ENCODE measurements at places on chromosomes 4 and X. TPM values are rescaled to one million over a fixed set of nuclear protein-coding genes. Genes with fewer than 3 reads are reported as not detected.

FGA gene
- total RNA-seq, result not detected

WNK3 gene
- total RNA-seq, result 0.65 TPM

SRPX2 gene
- 39.4 TPM for total RNA-seq

ABCG2 gene
- 40.2 TPM for total RNA-seq

LNX1 gene
- 0.76 TPM for total RNA-seq

GSPT2 gene
- total RNA-seq, result 6.2 TPM

BRS3 gene
- not detected for total RNA-seq

TCEANC gene
- 2.2 TPM for total RNA-seq

DMRTC1 gene
- not detected for total RNA-seq

CLNK gene
- total RNA-seq, result not detected

GAGE12E gene
- not detected for total RNA-seq

CRLF2 gene
- not detected for total RNA-seq

SOD3 gene
- not detected for total RNA-seq

CABS1 gene
- total RNA-seq, result not detected

RASGEF1B gene
- total RNA-seq, result 0.29 TPM

CD38 gene
- total RNA-seq, result 0.98 TPM

SOWAHD gene
- total RNA-seq, result not detected

MAGEA4 gene
- not detected for total RNA-seq

GLRA2 gene
- not detected for total RNA-seq

FDCSP gene
- not detected for total RNA-seq

RS1 gene
- total RNA-seq, result not detected

PARM1 gene
- 0.33 TPM for total RNA-seq

SYP gene
- under 0.01 TPM for total RNA-seq

HELT gene
- total RNA-seq, result not detected

SERPINA7 gene
- total RNA-seq, result not detected

RBM3 gene
- total RNA-seq, result 523 TPM

NPY1R gene
- not detected for total RNA-seq

CBLL2 gene
- not detected for total RNA-seq

SULT1E1 gene
- total RNA-seq, result 23.8 TPM

SLC49A3 gene
- 8.5 TPM for total RNA-seq

LRAT gene
- total RNA-seq, result not detected

BEX4 gene
- total RNA-seq, result 15.7 TPM

MTTP gene
- total RNA-seq, result not detected

SPON2 gene
- total RNA-seq, result 1.3 TPM

BEX5 gene
- total RNA-seq, result not detected

GYPE gene
- total RNA-seq, result 0.19 TPM

VCX3A gene
- not detected for total RNA-seq

AFM gene
- total RNA-seq, result not detected

NPY5R gene
- not detected for total RNA-seq

ASB12 gene
- not detected for total RNA-seq

RBM46 gene
- 0.10 TPM for total RNA-seq

TKTL1 gene
- not detected for total RNA-seq

HHIP gene
- 854 TPM for total RNA-seq

MID1IP1 gene
- 16.8 TPM for total RNA-seq

CSN1S1 gene
- not detected for total RNA-seq

ARSJ gene
- total RNA-seq, result 51.1 TPM

CPXCR1 gene
- total RNA-seq, result not detected

NSUN7 gene
- total RNA-seq, result not detected

SCD5 gene
- total RNA-seq, result 59.9 TPM

CT45A2 gene
- total RNA-seq, result not detected

CEP44 gene
- 5.9 TPM for total RNA-seq
